Pancreas (tissue), 10 donors: ENCODE measurements at places on chromosomes 13 and 19.
A peak's percentile ranks its signal among the peaks of the same experiment; 100 is the strongest.

DNA sequence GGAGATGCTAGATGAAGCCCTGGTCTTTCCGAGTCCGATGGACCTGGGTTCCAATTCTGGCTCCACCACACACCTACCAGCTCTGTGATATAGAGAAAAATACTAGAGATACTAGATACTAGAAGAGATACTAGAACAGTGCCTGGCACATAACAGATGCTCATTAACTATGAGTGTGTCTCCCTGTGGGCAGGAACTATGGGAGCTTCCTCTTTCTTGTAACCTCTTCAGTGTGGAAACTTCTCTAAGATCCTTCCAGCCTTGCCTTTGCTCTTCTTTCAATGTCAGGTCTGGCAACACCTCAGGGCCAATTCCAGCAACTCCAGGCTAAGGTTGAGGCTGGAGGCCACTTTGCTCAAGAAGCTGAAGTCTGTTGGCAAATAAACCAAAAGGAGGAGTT lies 143.9 kb downstream of the KATNAL1 start:
- no peak for DNase-seq

- DNase-seq = no peak
Measured at GRCh38 chr13:80048030-80048429, 292.9 kb downstream of the SPRY2 start.

DNA sequence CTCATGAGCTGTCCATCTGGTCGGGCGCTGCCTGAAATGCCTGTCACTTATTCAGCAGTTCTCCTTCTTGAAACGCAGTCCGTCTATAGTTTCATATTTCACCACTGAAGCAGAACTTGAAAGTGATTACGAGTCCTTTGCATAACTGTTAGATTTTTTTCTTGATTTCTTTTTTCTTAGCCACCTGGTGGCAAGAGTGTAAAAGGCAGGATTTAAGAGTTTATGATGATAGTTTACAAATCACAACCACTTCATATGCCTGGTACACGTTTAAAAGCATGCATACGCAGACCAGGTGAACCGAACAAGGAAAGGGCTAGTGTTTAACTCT lies 45.8 kb downstream of the GGACT start:
- DNase-seq = no peak

- no peak for DNase-seq
Measured at GRCh38 chr13:112132619-112133018, 65.7 kb downstream of the SOX1 start.

GRCh38 chr13:34040863-34041262 lies 222.9 kb downstream of the RFC3 start:
- no peak for DNase-seq

GRCh38 chr13:113811081-113811928 lies 52.3 kb downstream of the TMEM255B start:
- DNase-seq = no peak

GRCh38 chr19:17784201-17785008 lies 10.5 kb upstream of the B3GNT3 start:
- DNase-seq = peak; percentile 77

DNA sequence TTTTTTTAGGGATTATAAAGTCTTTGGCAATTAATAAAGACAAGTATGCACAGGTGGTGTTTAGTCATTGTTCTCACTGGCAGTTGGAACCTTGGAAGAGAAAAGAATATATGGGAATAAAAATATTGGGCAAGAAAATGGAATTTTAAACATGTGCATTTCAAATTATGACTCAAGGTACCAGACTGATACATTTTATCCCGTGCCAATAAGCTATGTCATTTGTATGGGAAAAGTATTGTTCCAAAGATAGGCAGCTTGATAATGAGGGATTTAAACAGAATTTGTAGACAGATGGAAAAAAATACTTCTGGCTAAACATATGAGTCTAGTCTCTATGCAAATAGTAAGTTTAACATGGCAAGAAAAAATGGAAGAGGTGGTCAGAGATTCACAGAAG lies 169.5 kb upstream of the UFM1 start:
- DNase-seq = no peak

DNA sequence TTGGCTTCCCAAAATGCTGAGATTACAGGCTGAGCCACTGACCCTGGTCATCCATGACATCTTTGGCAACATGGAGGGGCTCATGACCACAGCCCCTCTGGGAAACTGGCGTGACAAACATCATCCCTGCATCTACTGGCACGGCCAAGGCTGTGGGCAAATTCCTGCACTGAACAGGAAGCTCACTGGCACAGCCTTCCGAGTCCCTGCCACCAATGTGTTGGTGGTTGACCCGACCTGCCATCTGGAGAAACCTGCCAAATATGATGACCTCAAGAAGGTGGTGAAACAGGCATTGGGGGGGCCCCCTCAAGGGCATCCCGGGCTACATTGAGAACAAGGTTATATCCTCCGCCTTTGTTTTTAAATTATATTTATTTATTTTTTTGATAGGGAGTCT lies 8.9 kb upstream of the ACP5 start:
- DNase-seq = no peak

DNA sequence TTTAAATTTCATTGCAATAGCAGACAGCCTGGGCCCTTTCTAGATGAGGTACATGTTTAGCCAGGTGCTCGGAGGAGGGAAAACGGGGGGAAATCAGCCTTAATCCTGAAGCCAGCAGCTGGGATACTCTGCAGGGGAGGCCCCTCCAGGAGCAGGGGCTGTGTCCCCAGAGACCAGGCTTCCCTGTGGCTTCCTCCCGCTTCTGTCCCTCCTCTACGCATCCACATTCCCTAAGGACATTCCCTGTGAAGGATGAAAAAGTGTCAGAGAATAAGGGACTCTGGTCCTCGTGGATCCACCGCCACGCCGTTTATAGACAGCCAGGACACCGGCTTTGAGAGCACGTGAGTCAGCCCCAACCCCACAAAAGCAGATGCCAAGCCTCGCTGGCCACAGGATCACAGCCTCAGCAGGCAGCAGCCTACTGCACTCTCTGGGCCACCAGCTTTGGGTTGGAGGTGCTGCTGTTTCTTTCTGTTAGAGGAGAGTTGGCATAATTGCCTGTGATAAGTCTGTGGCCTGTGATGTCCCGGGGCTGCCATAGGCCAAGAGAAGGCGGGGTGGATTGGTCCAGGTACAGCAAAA lies 36.7 kb upstream of the RANBP3 start:
- peak; percentile 22 for DNase-seq

- no peak for DNase-seq
Measured at GRCh38 chr13:78193846-78194245, 275.2 kb upstream of the EDNRB start.

DNA sequence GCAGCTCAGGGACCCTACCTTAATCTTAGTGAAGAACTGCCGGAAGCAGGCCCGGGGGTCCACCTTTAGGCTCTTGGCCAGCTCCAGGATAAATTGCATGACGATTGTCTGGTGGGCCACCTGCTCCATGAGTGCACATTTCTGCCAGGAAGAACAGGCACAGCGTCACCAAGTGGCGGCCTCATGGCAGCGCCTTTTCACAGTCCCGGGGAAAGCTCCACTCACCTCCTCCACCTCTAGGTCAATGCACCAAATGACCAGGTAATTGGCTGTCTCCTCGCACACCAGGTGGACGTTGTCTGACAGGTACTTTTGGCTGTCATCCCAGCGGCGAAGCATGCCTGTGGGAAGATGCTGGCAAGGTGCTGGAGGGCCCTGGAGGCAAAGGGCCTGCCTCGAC lies 8.3 kb downstream of the CDC37 start:
- no peak for DNase-seq

- peak; percentile 98 for DNase-seq
Measured at GRCh38 chr19:19531951-19532805, 3.5 kb downstream of the YJEFN3 start.

DNA sequence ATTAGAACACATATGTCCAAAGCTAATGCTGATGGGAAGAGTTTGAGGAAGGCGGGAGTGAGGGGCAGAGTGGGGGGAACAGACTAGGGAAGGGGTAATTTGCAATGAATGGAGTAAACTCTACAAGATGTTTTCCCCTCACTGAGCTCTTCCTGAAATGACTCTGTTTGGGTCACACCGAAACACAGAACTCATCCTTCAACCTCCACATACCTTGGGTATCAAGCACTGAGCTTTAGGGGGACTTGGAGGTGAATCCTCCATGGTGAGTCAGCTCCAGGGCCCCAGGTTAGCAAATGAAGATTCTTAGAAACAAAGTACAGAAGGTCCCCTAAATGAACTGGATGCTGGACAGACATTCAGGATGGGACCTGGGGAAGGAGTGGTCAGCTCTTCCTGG lies 1.3 kb upstream of the SIGLEC10 start:
- DNase-seq = no peak

- no peak for DNase-seq
Measured at GRCh38 chr19:30256496-30256850, 115.7 kb upstream of the ZNF536 start.

DNA sequence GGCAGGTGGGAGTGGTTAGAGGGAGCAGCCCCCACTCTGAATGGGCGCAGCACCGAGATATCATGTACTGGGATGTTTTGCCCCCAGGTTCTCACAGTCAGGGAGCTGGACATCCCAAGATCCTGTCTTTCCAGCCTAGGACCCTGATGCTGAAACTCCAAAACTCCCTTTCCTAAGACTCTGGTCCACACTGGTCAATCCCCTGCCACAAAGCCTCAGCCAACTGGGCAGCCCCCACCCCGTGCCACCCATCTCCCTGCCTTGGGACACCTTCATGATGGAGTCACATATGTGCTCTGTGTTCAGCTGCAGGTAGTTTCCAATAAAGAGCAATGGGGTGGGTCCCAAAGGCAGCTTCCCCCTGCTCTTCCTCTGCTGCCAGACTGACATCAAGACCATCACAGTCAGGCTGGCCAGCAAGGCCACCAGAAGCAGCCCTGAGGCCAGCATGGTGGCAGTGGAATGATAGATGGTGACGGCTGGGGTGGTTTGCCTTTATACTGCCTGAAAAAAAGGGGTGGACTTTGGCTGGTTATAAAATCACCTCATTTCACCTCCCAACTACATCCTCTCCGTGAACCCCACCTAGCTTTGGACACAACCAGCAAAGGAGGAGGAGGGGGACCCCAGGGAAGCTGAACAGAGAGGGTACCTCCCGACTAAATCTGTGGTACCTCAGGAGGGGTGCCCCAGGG lies 36.3 kb downstream of the CYP2B6 start:
- no peak for DNase-seq

DNA sequence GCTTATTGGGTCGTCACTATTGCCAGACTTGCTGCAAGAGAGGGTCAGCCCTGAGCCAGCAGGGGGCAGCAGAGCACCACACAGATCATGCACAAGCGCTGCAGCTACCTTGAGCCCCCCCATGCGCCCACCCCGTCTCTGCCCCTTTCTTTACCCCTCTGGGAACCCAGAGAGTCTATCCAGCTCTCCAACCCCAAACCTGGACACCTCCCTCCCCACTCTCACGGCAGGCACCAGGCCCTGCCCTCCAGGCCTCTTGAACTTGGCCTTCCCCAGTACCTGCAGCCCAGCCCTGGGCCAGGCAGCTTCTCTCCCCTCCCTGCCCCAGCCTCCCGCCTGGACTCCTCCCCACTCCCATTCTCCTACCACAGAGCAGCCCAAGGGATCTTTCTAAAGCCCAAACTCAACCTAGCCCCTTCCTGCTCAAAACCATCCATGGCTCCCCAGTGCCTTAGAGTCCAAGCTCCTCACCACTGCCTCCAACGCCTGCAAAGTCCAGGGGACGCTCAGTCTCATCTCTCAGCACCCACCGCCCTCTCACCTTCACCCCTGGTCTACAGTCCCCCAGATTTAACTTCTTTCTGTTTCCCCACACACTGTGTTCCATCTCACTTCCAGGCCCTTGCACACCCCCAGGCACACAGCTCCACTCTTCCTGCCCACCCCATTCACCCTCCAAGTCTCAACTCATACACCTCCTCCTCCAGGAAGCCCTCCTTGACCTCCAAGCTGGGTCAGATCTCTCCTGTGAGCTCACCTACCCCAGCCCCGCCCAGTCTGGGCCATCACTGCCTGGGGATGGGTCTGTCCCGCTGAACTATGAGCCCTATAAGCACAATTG lies 9.4 kb upstream of the CEACAM16 start:
- DNase-seq = peak; percentile 66

GRCh38 chr13:56189439-56189838 lies 951.3 kb upstream of the PRR20A start:
- DNase-seq = no peak

DNA sequence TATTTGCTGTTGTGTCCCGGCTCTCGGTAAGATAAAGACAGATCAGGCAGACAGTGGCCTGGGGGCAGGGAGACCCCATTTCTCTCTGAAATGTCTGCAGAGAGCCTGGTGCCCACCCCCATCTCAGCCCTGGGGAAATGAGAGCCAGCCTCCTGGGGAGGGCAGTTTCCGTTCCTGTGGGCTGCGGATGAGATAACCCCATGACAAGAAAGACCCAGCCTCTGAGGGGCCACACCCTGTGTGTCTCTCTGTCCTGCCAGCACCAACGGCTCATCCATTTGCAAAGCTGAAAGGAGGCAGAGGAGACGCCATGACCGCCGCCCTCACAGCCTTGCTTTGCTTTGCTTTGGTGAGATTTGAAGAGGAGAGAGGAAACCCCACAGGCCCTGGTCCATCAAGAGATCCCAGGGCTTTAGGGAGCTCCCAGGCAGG lies 28.1 kb upstream of the KIR3DL3 start:
- DNase-seq = no peak

DNA sequence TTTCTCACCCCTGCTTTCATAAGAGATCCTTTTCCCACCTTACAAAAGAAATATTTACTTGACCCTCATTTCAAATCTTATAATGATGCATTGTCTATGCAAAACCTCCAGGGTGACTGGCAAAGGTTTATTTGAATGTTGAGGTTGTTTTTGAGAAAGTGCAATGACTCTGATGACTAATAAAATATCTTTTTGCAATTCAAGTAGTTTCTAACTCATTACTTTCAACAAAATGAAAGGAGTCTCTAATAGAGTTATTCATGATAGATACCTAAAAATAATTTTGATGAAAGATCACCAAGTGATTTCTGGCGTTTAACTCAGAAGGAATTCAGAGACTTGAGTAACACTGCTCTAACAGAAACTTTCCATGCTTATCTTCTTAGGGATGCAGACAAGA lies 144.2 kb downstream of the FOXO1 start:
- DNase-seq = no peak

DNA sequence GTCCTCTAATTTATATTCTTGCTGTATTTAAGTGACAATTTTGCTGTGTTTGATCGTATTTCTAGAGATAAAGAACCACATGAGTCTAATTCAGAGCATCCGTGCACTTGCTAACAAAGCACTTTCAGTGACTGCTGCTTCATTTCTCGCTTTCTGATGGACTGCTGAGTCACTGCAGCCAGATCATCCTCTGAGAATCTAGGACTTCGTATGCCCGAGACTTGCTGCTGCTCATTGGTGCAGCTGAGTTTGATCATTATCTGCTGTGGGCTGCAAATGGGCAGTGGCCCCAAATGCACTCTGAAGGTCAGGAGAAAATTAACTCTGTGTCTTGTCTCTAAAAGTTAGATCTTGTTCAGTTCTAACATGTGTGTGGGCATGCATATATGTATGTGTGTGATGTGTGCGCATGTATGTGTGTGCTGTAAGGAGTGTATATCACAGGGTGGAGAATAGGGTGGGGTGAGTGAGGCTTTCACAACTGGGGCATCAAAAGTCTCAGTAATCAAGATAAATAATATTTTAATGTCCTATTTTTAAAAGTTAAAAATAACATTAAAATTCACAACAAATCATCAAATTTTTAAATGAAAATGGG lies 342.6 kb downstream of the MTUS2 start:
- DNase-seq = no peak

- DNase-seq = no peak
Measured at GRCh38 chr13:42064259-42064658, 15.8 kb downstream of the DGKH start.

GRCh38 chr19:53606031-53606430 lies 25.8 kb upstream of the DPRX start:
- DNase-seq = no peak
